ENCODE measurements at places on chromosomes 2 and 18. TPM values are rescaled to one million over a fixed set of nuclear protein-coding genes. Genes with fewer than 3 reads are reported as not detected.

- H3K27ac ChIP-seq, result no peak overlapping the region
- no peak for DNase-seq
- no peaks in the 10 kb centered on the region for H3K36me3 ChIP-seq
- H3K27me3 ChIP-seq, result no peaks in the 10 kb centered on the region
- H3K4me1 ChIP-seq, result no peaks in the 10 kb centered on the region
Measured at GRCh38 chr18:53441761-53442414, 782.6 kb downstream of the MBD2 start.

DNA sequence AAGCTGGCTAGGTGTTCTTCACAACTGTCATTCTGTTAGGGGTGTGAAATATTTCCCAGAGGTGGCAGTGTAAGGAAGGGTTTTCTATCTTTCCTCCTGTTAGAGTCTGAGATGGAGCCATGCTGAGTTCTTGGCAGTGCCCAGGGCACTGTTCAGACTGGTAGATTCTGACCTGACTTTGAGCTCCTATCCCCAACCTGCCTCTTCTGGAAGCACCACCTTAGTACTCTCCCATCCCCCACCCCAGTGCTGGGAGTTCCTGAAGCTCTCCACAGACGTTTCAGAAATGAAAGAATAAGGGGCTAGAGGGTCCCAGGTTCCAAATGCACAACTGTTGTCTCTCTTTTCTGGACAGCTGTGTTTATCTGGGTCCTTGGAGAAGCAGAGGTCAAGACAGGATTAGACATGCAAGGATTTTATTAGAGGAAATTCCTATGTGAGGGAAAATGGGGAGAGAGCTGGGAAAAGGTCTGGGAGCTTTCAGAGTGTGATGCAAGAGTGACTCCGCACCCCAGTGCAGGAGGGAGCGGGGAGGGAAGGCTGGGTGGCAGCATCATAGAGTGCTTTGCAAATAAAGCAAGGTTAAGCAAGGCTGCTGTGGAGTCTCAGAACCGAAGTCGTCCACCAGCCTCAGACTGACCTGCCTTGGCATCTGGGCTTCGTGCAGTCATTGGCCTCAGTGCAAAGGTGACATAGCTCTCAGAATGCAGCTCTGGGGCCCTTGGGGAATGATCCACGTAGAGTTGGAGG lies 75.5 kb downstream of the SLC4A3 start:
- no peak overlapping the region for H3K4me3 ChIP-seq
- DNase-seq, result no peak
- peaks cover 4% of the 10 kb centered on the region for H3K27me3 ChIP-seq
- no peaks in the 10 kb centered on the region for H3K36me3 ChIP-seq

DNA sequence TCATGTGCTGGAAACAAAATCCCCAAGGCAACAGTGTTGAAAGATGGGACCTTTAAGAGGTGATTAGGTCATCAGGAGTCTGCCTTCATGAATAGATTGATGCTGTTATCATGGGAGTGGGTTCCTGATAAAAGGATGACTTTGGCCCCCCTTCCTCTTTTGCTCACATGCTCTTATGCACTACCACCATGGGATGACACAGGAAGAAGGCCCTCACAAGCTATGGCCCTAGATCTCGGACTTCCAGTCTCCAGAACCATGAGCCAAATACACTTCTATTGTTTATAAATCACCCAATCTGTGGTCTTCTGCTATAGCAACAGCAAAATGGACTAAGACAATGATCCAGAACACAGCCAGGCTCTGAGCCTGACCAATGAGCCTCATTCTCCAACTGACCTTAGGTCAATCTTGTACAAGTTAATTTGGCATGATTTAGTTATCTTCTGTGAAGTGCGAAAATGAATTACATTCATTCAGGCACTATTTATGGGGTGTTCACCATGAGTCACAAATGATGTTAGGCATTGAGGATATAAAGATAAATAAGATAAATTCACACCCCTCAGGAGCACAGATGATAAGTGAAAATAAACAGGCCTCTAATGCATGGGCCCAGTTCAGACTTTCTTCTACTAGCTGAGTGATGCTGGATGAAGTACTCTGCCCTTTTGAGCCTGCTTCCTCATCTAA lies 37.7 kb upstream of the NT5C1B start:
- no peaks in the 10 kb centered on the region for H3K27me3 ChIP-seq
- DNase-seq, result no peak
- no peak overlapping the region for H3K4me3 ChIP-seq
- no peaks in the 10 kb centered on the region for H3K4me1 ChIP-seq
- no peak overlapping the region for H3K27ac ChIP-seq

DNA sequence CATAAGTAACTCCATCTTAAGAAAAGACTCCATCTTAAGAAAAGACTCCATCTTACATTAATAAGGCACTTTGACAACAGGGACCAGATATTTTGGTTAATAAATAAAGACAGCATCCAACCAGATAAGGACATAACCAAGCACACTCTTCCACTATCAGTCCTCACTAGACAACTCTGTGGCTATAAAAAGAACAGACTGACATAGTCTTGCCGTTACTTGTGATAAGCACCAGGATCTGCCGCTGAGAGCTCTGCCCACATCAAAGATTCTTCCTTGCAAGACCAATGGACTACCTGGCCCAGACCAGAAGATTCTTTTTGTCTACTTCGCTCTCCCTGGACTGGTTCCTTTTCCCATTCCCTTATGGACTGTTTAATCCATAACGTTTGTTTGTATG lies 667.4 kb downstream of the NYAP2 start:
- H3K4me1 ChIP-seq, result no peaks in the 10 kb centered on the region
- H3K27ac ChIP-seq, result no peak overlapping the region
- no peak for DNase-seq
- peaks cover 4% of the 10 kb centered on the region for H3K27me3 ChIP-seq
- no peaks in the 10 kb centered on the region for H3K36me3 ChIP-seq

- no peaks in the 10 kb centered on the region for H3K36me3 ChIP-seq
- H3K4me1 ChIP-seq, result peaks cover 5% of the 10 kb centered on the region
- no peak overlapping the region for H3K27ac ChIP-seq
- no peak for DNase-seq
Measured at GRCh38 chr18:75582406-75582821, 154.9 kb upstream of the SMIM21 start.

- H3K27ac ChIP-seq, result no peak overlapping the region
- no peaks in the 10 kb centered on the region for H3K4me1 ChIP-seq
- peaks cover 1% of the 10 kb centered on the region for H3K27me3 ChIP-seq
- H3K36me3 ChIP-seq, result no peaks in the 10 kb centered on the region
Measured at GRCh38 chr2:169395821-169396374, 33.6 kb upstream of the LRP2 start.

GRCh38 chr2:204871231-204871953 lies 326.1 kb downstream of the PARD3B start:
- H3K36me3 ChIP-seq, result no peaks in the 10 kb centered on the region
- H3K27ac ChIP-seq, result peak overlapping the region; percentile 28

VAMP8 gene
- 225 TPM for total RNA-seq

DPP4 gene
- 0.59 TPM for total RNA-seq

CCDC88A gene
- 98.7 TPM for total RNA-seq

G6PC2 gene
- total RNA-seq, result not detected

HTR2B gene
- total RNA-seq, result 0.80 TPM

Measured in endothelial cell (in vitro differentiated cells).